ENCODE measurements at places on chromosomes 3 and 15.

- no peak for DNase-seq
Measured at GRCh38 chr3:44434834-44435510, 42.5 kb downstream of the ZNF445 start.

DNA sequence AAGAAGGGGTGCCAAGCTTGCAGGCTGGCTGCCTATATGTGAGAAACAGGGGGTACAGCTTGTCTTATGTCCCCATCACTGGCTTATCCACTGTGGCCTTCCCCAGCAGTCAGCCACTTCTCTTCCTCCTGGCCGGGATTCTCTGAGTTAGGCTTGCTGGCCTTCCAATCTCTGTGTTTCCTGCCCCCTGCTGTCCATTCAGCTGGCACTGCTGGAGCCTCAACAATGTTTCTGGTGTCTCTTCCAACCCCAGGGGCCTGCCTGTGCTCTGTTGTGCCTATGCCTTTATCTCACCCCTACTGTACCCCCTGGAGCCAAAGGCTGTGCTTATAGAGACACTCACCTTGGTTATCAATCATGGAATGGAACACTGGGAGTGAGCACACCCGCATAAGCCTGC, 36.5 kb downstream of the ANAPC13 start:
- DNase-seq, result no peak

DNA sequence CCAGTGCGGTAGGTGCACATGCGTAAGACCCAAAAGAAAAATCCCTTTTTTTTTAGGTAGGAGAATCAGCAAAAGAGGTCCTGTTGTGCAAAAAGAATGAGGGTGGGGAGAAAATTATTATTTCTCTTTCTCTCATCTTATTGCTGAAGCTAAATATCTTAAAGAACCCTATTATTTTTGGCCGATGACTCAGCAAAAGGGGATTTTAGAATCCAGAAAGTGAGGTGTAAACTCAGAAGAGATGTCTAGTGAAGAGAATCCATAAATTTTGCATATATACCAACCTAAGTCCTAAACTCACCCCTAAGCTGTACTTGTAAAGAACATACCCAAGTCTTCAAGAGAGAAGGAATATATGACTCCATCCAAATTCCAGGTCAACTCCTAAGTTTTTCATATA, 386.3 kb upstream of the ZNF717 start:
- no peak for DNase-seq

DNA sequence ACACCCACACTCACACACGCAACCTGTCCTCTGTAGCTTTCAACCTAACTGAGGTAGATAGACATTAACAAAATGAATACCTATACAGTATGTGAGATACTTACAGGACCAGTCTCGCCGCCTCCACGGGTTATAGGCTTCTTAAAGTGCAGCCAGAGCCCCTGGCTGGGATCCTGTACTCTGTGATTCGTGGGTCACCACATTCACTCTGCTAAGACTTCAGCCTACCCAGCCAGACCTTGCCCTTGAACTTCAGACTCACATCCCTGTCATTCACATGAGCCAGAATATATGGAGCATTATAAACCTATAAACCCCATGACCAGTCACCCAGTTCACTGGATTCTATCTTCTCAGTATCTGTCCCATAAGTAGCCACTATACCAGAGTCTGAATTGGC, 1.4 kb downstream of the DLEC1 start:
- DNase-seq, result no peak

- DNase-seq, result no peak
Measured at GRCh38 chr3:71924721-71925120, 139.8 kb upstream of the PROK2 start.

GRCh38 chr3:81581966-81582599, 179.4 kb downstream of the GBE1 start:
- DNase-seq, result peak; percentile 1

GRCh38 chr3:13200946-13201345, 127.7 kb upstream of the IQSEC1 start:
- no peak for DNase-seq

DNA sequence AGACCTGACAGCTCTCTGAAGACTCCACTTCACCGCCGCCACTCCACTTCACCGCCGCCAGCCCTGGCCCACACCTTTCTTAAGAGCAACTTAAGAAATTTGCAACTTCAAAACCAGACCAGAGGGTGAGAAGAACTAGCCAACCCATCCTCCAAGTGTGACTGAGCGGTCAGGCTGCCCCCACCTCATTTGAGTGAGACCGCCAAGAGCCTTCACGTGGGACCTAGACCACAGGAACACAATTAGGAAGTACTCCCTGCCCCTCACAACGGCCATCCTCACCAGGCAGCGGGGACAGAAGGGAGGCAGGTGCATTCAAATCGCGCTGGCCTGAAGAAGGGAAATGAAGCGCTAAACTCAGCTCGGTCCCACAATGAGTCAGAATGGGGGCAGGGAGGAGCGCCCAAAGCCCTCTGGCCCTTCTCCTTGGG, 156.8 kb upstream of the BCL6 start:
- no peak for DNase-seq

DNA sequence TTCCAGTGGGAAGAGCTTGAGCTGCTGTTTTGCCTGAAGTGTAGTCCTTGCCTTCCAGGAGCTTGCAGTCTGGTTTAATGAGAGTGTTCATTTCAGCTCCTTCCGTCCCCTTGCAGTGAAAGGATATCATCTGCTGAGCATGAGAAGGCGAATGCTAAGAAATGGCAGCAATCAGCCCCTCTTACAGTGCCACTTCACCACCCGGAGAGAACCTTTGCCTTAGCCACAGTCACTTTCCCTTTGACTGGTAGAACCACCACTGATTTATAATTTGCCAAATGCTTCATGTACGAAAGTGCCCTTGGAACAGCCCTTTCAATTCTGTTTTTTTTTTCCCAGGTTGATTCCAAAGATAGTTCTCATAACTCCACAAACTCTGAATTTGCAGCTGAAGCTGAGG, 11.5 kb downstream of the TATDN2 start:
- DNase-seq, result no peak

DNA sequence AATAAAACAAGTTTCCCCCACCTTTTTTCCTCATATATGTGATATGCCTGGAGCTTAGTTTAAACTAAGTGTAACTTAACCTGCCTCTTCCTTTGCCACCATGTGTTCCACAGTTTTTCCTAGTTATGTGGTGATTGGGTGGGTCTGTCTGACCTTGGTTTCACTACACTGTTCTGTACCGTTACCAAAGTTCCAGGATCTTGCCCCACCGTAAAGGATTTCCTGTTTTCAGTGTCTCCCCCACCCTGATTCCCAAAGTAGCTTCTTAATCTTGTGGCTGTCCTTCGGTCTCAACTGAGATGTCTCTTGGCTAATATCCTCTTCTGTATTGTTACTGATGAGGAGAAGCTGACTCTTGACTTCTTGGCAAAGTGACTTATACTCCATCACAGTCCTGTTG, 6.4 kb upstream of the MGA start:
- no peak for DNase-seq

All from stimulated activated CD8-positive, alpha-beta memory T cell treated with anti-CD3 and anti-CD28 coated beads, Interleukin-2, amount 100 ng/mL, for 48 hours (primary cell).